NCI-H226 (cell line): ENCODE measurements at places on chromosomes 16 and 17.

DNA sequence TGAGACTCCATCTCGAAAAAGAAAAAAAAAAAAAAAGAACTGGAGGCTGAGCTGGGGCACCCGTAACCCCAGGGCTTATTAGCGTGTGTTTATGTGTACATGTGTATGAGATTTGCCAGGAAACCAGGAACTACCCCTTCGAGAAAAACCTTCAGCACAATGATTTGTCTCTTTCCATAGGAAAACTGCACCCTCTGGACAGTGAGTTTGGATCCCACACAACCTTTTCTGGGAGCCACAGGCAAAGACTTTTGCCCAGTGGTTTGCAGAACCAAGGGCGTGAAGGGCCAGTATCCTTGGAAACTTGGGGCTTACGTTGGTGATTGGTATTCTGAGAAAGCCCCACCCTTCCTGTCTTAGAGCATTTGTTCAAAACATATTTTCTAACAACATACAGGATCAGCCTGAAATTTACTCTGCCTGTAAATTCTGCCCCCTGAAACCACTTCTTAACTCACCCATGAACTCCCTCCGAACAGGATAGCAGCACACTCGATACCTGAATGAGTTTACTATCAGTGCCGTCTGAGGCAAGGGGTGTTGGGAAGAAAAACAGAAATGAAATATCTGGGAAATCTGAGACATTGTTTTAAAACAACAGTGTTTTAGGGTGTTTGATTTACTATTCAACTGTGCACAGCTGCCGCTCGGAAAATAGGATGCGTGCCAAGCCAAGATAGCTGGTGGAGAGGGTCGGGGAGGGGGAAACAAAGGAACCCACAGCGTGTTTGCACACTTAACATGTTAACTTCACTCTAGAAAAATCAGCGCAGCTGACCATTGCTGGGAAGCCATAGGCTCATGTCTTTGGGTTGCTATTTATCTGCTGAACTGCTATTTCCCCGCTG, 40.2 kb upstream of the MAF start:
- no peak for DNase-seq

GRCh38 chr16:86034421-86034919, 135.5 kb downstream of the IRF8 start:
- DNase-seq: no peak

- no peak for DNase-seq
Observed at GRCh38 chr17:38896346-38896954, 26.6 kb downstream of the LASP1 start.

GRCh38 chr16:86383488-86384262, 126.7 kb upstream of the FOXF1 start:
- DNase-seq: peak; percentile 92

DNA sequence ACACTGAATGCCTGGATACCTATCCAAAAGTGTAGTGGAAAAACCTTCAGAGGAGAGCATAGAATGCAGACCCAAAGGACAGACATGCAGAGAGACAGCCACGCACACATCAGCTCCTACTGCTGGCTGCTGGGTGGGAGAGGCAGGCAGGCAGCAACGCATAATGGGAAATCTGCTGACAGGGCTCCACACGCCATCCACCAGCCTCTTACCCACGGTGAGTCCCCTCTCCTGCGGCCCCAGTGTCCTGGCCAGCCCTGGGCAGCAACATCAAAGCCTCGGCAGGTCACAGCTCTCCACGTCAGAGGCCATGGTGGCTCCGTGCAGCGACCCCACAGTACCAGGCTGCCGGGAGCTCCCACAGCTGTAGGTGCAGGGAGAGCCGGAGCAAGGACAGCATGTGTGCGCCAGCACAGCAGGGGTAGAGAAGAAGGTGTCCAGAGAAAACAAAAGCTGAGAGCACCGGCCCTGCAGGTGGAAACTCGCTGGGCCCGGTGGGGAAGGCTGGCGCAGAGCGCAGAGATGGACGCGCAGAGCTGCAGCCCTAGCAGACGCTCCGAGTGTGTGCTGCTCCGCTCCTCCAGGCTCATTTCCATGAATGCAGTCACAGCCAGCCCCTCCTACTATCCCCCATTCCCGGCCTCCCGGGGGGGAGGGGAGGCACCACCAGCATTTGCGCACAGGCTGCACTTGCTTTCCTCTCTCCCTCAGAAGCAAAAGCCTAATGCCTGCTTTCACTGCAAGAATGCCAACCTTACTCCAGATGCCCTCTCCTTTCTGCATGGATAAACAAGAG, 58.9 kb downstream of the CYTH1 start:
- DNase-seq: no peak

DNA sequence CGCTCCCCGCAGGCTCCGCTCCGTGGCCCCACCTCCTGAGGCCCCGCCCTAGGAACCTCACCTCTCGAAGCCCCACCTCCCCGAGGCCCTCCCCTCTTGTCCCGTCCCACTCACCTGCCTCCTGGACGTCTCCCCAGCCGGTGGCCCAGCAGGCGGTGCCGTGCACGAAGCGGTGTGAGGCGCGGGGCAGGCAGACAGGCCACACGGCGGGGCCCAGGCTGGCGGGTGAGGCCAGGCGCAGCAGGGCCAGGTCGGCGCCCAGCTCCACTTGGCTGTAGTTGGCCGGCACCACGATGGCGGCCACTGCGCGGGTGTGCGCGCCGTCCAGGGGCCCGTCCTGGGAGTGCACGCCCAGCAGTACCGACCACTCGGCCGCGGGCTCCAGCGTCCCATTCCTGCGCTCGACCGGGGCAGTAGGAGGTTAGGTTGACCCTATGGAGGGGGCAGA, 1.6 kb downstream of the PRSS36 start:
- DNase-seq: no peak

- DNase-seq: no peak
Observed at GRCh38 chr17:73478334-73478733, 165.9 kb downstream of the SDK2 start.

GRCh38 chr17:20280851-20281250, 186.5 kb downstream of the LGALS9B start:
- DNase-seq: no peak

GRCh38 chr16:47028767-47029377, 55.4 kb upstream of the DNAJA2 start:
- DNase-seq: no peak

DNA sequence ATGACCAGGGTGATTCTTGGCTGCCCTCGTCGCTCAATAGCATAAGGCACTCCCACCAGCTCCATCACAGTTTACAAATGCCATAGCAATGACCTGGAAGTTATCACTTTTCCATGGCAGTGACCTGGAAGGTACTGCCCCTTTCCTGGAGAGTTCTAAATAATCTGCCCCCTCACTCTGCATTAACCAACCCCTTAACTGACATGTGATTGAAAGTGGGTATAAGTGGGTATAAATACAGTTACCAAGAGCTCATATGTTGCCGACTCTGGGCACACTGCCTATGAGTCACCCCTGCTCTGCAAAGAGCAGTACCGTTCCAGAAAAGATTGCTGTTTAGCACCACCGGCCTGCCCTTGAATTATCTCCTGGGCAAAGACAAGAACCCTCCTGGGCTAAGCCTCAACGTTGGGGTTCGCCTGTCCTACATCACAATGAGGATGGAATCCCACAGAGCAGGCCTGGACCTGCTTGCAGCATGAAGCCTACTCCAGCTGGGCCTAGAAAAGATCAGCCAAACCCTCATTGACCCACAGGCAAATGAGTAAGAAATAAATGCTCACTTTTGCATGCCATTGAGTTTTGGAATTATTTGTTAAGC, 95.2 kb upstream of the SEC14L1 start:
- DNase-seq: peak; percentile 58

GRCh38 chr16:69378760-69379159, 7.0 kb downstream of the TERF2 start:
- no peak for DNase-seq

DNA sequence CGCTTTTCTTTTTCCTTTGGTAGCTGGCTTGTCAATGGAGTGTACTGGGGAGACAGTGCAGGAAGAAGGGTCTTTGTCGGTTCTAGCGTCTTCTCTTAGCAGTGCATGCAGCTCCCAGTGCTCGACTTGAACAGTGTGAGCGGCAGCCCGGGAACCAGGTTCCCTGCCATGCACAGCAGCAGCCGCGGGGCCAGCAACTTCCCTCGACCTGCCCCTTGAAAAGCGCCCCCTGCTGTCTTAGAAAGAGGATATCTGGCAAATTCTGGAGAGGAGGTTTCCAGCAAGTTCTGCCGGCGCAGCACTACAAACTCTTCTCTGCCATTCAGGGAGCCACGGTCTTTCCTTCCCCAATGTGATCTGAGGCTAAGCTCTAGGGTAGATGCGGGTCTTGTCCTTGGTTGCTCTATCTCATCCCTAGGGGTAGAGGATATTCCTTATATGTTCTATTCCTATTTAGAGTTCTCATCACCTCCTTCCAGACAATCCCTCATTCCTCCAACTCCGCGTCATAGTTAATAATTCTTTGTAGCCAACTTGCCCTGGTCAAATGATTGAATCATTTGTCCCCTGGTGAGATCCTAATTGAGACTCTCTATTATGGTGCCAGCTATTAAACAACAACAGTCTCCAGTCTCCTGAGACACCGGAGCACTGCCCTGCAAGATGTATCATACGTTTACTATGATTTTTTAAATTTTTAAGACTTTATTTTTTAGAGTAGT, 451.3 kb downstream of the PMP22 start:
- no peak for DNase-seq

- DNase-seq: no peak
Observed at GRCh38 chr16:84595052-84595481, 22.8 kb downstream of the COTL1 start.

DNA sequence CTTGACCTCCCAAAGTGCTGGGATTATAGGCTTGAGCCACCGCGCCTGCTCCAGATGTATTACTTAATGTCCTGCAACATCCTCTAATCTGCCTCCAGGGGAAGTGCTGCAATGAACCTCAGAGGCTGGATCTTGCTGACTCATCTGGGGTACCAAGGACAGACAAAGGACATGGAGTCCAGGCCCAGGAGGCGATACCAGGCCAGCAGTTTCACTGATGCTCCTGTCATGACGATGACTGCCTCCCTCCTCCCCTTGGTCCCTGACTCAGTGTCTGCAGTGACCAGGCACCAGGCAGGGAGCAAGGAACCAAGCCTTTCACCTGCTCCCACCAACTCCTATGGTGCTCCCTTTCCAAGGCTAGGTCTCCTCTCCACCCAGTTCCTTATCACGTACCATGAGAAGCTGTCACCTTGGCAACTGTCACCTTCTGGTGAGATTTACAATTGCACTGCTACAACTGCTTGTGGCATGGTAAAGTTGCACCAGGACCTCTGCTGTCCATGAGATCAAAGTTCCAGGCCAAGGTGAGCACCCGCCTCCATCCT, 21.6 kb upstream of the PHOSPHO1 start:
- no peak for DNase-seq

DNA sequence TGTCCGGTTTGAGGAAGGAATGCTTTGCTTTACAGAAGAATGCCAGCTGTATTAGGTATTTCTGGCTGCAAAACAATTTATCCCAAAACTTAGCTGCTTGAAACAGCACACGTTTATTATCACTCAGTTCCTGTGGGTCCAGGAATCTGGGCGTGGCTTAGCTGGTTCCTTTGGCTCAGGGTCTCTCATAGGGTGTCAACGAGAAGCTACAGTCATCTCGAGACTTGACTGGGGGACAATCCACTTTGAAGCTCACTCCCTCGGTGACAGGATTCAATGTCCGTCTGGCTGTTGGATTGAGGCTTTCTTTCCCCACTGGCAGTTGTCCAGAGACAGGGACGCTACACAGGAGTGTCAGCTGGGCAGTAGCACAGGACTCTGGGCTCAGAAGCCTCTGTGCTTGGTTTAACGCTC, 9.6 kb upstream of the RHBDF2 start:
- no peak for DNase-seq

GRCh38 chr17:43125967-43126910, 1.1 kb upstream of the BRCA1 start:
- DNase-seq: no peak

- DNase-seq: no peak
Observed at GRCh38 chr17:80442764-80443163, 27.8 kb downstream of the ENDOV start.

GRCh38 chr16:57788252-57788841, 13.9 kb downstream of the KIFC3 start:
- DNase-seq: no peak

DNA sequence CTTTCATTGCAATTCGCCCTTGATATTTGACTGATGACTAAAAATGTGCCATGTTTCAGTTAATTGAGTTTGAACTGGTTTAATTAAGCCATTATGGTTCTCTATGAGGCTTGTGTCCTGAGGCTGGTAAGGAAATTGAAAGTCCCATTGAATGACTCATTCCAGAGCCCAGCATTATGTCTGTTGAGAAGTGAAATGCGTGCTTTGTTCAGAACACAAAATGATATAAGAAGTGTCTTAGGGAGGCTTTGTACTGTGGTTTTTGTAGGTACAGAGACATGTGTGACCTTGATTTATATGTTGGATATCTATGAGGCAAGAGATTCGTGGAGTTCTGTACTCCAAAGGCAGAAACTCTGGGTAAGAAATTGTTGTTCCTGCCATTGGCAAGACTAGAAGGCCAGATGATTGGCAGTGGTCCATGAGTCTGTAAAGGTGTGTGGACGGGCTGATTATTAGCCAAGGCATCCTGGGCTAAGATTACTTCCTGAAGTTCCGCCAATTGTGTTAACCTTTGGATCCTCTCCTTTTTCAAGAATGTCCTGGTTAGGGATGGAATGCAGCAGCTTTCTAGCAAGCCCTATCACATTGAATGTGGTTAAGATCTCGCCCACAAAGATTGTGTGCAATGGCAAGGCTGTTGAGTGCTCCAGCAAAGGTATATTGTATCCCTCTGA, 103.7 kb downstream of the NPIPB5 start:
- no peak for DNase-seq

GRCh38 chr16:31329671-31330552, 25.1 kb upstream of the ITGAX start:
- no peak for DNase-seq

DNA sequence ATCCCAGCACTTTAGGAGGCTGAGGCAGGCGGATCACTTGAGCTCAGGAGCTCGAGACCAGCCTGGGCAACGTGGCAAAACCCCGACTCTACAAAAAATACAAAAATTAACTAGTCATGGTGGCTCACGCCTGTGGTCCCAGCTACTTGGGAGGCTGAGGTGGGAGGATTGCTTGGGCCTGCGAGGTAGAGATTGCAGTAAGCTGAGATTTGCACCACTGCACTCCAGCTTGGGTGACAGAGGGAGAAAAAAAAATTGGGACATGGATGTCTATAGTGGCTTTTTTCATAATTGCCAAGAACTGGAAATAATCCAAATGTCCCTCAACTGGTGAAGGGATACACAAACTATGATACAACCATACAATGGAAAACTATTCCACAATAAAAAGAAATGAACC, 28.6 kb downstream of the OSBPL7 start:
- DNase-seq: no peak

GRCh38 chr17:69525920-69526841, 111.7 kb downstream of the MAP2K6 start:
- DNase-seq: no peak
